ENCODE measurements at places on chromosomes 12 and 14. TPM values are rescaled to one million over a fixed set of nuclear protein-coding genes. Genes with fewer than 3 reads are reported as not detected.

GRCh38 chr12:9211687-9212086 is 3.5 kb upstream of the PZP start:
- no peak for DNase-seq

GRCh38 chr12:113735131-113735530 is 231.0 kb downstream of the RBM19 start:
- no peak for DNase-seq

DNA sequence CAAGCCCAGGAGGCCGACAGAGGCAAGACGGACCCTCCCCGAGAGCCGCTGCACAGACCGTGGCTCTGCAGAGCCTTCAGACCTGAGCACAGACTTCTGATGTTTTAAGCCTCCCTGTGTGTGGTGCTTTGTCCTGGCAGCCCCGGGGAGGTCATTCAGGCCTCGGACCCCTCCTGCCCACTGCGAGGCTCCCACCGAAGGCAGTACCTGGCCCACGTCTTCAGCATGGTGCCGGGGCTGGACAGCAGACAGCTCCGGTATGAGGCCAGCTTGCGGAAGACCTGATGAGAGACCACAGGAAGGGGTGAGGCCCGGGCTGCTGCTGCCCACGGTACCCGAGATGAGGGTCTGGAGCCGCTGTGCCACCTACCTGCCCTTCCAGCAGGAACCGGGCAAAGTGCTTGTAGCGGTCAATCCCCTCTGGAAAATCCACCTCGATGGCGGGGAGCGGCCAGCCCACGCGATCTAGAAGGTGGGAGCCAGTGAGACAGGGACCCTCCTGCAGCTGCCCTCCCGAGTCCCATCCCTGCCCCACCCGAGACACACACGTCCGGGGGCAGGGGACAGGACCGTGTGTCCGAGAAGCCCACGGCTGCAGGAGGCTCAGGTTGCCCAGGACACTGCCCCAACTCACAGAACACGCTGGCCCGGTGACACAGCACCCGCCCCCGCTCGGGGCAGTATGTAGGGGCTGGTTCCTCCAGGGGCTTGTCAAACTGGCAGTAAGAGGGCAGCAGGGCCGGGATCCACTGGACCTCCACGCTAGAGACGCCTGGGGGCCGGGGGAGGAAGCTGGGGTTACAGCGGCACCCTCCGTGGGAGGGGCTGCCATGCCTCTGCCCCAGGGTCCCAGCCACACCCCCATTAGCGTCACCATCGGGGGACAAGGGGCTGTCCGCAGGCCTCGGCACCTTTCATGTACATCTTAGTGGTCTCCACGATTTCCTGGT is 35.6 kb upstream of the UBC start:
- DNase-seq: no peak

GRCh38 chr12:101783150-101783549 is 43.9 kb upstream of the SYCP3 start:
- DNase-seq: no peak

DNA sequence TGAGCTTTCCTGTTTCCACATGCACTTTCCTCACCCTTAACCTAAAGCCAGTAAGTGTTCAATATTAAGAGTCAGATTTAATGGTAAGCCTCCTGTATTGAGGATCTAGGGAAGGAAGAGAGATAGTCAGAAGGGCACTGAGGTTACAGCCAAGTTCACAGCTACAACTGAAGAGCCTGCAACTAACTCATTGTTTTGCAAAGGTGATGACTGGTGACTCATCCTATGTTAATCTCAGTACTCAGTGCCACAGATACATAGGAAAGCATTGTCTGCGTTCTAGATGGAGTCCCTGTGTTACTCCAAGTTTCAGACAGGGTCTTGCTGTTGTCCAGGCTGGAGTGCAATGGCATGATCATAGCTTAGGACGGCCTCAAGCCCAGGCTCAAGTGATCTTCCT is 157.0 kb upstream of the RBM19 start:
- DNase-seq: no peak

DNA sequence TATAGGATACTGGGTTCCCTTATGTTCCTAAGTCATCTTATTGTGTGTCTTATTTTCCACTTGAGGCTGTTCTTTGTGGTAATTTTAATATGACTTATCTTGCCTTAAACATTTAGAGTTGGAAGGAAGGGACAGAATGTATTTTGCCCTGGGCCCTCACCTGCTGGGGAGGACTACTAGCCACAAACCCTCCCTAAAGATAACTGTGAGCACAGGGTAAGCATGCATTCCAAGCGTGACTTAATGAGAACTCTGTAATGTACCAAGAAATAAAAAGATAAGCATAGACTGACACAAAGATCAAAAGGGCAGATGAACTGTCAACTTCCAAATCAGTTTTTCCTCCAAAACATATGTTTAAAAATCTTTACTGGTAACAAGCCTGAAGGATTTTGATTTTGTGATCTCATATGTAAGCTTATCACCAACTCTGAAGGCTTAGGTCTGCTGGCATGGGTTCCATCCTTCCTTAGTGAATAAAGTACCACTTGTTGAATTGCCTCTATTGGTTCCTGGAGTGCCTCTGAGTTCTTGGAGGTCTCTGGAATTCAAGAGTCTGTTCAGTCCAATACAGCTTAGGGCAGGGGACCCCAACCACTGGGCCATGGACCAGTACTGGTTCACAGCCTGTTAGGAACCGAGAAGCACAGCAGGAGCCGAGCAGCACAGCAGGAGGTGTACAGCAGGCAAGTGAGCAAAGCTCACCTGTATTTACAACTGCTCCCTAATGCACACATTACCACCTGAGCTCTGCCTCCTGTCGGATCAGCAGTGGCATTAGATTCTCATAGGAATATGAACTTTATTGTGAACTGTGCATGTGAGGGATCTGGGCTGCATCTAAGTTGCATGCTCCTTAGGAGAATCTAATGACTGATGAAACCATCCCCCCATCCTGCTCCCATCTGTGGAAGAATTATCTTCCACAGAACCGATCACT is 29.8 kb upstream of the NFYB start:
- no peak for DNase-seq

The NUAK1 gene
- total RNA-seq: 7.2 TPM

The CMA1 gene
- not detected for total RNA-seq
